ENCODE measurements at places on chromosomes 7 and 10.

DNA sequence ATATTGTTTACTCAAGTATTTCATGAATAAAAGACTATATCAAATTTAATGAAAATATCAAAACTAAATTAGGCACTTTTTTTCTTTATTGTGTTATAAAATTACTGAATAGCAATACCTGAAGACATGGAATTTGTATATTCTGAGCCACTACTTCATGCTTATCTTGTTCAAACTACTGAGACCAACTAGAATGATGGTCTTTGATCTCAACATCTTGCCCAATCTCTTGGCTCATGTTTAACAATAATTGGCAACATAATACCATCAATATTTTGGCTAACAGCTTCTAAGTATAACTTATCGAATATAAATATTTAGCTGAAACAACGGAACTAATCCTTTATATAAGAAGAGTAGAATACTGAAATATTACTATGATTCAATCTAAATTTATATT lies 56.5 kb upstream of the AGMO start:
- DNase-seq, result no peak

- no peak for DNase-seq
Measured at GRCh38 chr7:6202117-6202516, 70.3 kb downstream of the CYTH3 start.

- DNase-seq, result no peak
Measured at GRCh38 chr10:133307776-133308420, 774 bp downstream of the TUBGCP2 start.

- no peak for DNase-seq
Measured at GRCh38 chr7:81159402-81159801, 240.6 kb upstream of the SEMA3C start.

DNA sequence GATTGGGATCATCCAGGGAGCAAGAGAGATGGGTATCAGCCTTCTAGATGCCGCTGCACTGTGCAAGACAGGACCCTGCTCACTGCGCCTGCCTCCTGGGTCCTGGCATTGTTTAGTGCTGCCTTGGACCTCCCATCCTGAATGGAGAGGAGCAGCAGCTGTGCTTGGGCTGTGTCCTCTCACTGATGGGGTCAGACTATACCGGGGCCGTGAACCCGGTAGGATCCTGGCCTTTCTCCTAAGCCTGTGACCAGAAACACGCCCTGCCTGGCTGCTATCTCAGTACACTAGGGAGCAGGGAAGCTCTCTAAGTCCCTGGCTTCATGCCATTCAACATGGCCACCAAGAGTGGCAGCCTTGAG lies 309.4 kb upstream of the ZNF32 start:
- DNase-seq, result no peak

All from NCI-H1092 (cell line).